ENCODE measurements at places on chromosomes 2 and 18.

DNA sequence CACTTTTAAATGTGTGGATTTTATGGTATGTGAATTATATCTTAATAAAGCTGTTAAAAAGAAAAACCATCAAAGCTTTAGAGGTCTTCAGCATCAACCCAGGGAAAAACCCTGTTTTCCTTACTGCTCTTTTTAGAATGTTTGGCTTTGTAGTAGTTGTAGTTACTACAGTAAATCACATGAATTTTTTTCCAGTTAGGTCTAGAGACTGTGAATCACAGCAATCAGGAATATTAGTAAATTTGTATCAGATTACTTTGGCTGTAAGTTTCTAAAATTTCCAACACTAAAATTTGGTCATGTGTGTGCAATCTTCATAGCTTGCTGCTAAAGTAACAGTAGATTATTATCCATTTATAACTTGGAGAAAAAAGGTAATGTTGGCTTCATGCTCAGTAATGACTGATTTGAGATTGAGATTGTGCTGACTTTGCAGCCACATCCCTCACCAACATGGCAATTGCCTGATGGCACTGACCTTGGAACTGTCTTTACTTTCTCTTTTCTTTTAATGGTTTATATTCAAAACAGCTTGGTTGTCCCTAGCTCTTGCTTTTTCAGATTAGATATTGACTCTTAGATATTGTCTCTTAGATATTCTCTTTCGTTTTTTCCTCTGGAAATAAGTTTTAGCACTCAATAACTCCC is 41.1 kb downstream of the LCLAT1 start:
- DNase-seq = no peak

GRCh38 chr2:160465406-160465805 is 28.2 kb downstream of the RBMS1 start:
- DNase-seq = no peak

GRCh38 chr2:5077479-5078089 is 614.6 kb upstream of the SOX11 start:
- DNase-seq = no peak

GRCh38 chr2:170365686-170366085 is 187.7 kb downstream of the MYO3B start:
- DNase-seq = no peak

GRCh38 chr2:96649342-96649741 is 6.8 kb downstream of the FER1L5 start:
- no peak for DNase-seq

DNA sequence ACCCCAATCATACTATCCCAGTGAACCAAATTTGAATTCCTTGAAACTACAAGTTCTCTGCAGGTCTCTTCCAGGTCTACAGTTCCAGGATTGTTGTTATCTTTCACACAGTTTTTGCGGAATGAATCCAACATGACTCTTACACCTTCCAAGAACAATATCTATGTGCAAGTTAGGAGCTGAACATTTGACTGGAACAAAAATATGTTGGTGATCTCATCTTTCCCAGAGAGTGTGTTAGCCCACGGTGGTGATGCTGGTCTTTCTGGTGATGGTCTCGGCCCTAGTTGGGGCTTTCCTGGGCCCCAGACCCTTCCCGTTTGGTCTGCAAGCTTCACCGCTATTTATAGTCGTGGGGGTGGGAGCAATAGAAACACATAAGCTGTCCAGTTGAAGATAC is 173.7 kb downstream of the TPGS2 start:
- no peak for DNase-seq

DNA sequence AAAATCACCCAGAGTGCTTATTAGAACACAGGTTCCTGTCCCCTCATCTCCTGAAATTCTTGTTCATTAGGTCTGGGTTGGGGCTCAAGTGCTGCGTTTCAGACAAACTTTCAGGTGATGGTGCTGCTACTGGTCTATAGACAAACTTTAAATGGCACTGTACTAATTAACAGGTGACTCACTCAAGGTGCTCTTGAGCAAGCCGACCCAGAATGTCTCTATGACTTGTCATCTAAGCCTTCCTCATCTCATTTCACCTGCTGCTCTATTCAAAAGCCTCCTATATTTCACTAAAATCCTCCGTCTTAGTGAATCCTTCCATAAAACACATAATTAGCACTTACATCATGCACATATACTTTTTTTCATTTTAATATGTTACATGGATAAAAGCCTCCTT is 29.9 kb upstream of the STK39 start:
- DNase-seq = no peak

- DNase-seq = no peak
Observed at GRCh38 chr2:85326406-85327159, 1.2 kb downstream of the TGOLN2 start.

GRCh38 chr2:42673989-42674579 is 89.9 kb downstream of the OXER1 start:
- no peak for DNase-seq

DNA sequence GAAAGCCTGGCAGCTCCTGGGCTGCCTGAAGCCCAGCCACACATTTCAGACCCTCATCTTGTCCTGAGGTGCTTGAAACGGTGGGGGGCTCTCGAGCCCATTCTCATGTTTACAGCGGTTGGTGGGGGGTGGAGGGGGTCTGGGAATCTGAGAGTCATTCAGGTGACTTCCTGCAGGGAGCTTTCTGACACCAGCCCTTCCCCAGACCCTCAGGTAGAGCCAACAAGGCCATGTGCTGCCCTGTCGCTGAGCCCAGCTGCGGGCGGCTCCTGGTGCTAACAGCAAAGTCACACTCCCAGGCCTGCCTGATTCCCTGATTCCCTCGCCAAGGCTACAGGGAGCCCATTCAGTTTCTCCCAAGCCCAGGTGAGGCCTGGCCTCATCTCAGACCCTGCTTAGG is 324.9 kb upstream of the MEX3C start:
- no peak for DNase-seq

DNA sequence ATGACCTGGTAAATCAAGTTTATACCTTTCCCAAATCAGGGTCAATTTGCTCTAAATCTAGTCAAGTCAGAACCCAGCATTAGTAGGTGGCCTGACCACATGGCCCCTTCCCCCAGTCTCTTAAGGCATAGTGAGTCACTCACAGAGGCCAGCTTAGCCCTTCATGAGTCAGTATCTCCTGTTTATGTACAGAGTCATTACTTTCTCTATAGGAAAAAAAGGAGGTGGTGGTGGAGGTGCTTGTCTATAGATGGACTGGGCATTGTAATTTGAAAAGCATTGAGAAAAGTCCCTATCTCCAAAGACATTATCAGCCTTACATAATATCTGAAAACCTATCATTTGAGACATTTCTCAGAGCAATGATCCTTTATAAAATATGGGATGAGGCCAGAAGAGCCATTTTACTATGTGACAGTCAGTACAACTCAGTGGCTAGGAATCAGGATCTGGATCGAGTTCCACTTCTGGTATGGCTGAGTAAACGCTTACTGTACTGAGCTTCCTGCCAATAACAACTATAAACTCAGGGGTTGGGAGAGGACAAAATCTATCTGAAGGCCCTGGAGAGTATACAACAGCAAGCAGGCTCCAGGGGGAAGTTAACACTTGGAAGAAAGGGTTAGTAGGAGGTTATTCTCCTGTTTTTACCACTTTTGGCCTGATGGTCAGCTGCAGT is 22.5 kb upstream of the SIGLEC15 start:
- no peak for DNase-seq

GRCh38 chr18:21359746-21360145 is 117.7 kb downstream of the GREB1L start:
- no peak for DNase-seq

DNA sequence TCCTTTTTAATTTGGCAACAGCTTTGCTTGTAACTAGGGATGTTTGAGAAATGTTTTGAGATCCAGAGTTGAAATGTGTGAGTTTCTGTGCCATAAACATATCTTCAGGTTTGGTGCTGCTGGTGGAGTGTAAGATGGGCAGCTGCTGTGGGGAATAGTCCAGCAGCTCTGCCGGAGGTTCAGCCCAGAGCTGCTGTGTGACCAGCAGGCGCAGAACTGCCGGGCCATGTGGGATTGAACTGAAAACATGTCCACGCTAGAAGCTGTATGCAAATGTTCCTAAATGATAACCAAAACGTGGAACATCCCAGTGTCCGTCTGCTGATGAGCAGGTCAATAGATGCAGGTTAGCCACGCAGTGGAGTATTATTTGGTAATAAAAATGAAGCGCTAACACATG is 99.6 kb downstream of the DGKD start:
- DNase-seq = no peak

DNA sequence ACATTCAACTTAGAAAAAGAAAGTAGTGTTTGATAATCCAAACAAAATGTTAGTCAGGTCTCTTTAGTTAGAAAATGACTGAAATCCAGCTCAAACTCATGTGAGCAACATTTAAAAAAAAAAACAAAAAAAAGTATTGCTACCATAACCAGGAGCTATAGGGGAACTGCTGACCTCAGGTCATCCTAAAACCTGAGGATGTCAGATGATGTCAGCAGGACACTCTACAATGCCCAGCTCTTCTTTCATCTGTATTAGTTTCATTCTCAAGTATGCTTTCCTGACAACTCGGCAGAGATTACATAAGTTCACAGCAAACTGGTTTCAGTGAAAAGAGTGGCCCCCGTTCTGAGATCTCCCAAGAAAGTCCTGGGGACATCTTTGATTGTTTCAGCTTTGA is 4.2 kb upstream of the ESCO1 start:
- DNase-seq = no peak

- DNase-seq = no peak
Observed at GRCh38 chr2:105515581-105516415, 116.9 kb upstream of the FHL2 start.

DNA sequence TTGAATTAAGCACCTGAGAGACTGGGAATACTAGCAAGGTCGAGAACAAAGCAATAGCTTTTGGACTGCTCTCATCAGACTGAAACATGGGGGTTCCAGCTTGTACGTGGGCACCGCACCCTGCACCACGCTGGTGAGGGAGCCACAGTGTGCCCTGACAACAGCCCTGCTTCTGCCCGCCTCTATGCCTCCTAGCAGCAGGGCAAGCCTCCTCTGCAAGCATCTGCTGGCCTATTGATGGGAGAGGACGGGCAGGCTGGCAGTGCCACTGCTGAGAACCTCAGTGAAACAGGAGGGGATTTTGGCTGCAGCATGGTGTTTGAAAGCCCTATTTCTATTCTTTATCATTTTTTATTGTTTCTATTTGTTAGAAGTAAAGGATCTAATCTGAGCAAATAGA is 146.1 kb upstream of the OTOS start:
- no peak for DNase-seq

DNA sequence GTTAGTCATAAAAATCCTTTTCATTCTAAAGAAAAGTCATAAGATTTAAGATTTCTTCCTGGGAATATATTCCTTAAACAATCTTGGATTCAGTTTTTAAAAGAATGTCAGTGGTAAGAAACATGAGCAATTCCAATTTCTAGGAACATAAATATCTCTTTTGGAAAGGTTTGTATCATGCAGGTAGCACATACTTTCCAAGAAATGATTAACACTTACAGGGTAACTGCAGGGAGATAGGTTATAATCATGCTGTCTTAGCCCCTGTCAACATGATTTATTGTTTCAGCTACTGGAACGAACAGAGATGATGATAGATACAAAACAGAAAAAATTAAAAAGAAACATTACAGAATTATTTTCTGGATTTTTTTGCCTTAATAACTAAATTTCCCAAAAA is 1537.7 kb downstream of the LRP1B start:
- no peak for DNase-seq

GRCh38 chr2:169478745-169479256 is 493 bp upstream of the BBS5 start:
- no peak for DNase-seq

- no peak for DNase-seq
Observed at GRCh38 chr2:237290261-237290660, 123.7 kb downstream of the COL6A3 start.

DNA sequence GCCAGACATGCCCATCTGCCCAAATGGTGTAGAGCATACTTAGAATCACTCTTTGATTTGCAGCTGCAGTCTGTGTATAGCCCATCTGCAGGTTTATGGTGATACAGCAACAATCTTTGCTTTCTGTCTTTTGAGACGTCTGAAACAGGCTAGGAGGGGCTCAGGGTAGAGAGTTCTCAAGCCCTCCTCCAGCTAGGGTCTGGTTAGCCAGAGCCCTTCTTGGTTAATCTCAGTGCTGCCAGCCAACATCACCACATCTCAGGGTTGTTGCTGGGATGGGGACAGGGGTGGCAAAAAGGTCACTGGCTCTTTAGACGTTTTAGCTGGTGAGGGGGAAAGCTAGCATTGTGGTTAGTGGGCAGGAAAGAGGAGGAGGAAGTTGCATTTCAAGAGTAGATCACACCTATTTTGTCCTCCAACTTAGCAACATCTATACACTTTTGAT is 136.6 kb upstream of the ACAA2 start:
- no peak for DNase-seq

DNA sequence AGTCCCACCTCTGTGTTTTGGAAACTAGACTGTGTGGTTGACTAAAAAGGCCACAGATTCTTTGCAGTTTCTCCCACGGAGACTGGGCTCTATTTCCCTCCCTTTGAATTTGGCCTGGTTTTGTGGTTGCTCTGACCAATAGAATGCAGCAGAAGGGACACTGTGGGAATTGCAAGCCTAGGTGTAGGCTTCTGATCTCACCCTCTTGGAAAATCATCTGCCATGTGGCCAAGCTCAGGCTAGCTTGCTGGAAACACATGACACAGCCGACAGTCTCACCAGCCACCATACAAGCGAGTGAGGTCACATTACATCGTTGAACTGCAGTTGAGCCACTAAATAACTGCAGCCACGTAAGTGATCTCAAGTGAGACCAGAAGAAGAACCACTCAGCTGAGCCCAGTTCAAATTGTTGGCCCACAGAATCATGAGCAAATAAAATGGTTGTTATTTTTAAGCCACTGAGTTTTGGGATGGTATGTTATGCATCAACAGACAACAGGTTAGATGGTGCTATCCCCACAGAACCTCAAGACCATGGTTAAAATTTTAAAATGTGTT is 319.1 kb upstream of the MEX3C start:
- no peak for DNase-seq

- DNase-seq = no peak
Observed at GRCh38 chr2:65292461-65293011, 64.9 kb downstream of the ACTR2 start.

- DNase-seq = peak; percentile 33
Observed at GRCh38 chr2:235685024-235685721, 191.3 kb downstream of the AGAP1 start.

DNA sequence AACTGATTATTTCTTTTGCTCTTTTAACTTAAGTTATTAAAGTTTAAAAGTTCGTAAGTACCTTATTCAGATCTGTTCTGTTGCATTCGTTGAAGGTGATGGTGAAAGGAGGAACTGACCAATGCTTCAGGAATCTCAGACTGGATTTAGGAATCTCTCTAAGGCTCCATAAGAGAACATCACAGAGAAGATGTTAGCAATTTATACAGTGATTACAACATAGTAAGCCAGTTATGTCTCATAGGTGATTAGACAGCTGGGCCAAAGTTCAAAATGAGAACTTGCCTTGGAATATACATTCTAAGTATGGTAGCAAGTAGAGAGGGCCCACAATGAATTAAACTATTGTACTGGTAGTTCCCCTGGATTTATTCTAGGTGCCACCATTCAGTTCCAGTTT is 3.2 kb downstream of the MARS2 start:
- no peak for DNase-seq

- DNase-seq = no peak
Observed at GRCh38 chr18:48887294-48887904, 63.4 kb downstream of the SMAD7 start.
